Kidney tubule cell (primary cell): ENCODE measurements at places on chromosomes 2 and 18.

DNA sequence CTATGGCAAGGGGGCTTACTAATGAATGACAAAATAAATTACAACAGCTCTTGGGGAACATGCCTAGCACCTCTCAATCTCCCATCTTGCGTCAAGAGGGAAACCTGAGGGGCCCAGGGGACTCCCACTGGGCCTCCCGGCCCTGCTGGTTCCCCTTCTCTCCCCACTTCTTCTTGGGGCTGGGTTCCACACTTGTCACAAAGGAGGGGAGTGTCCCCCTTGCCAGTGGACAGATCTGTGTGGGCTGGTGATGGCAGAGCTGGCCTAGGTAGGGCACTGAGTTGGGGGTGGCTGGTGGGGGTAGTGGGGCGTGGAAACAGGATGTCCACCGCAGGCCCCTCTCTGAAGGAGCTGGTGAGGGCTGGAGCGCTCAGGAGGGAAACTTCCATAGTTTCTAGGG lies 184.0 kb upstream of the HAAO start:
- no peak for DNase-seq

DNA sequence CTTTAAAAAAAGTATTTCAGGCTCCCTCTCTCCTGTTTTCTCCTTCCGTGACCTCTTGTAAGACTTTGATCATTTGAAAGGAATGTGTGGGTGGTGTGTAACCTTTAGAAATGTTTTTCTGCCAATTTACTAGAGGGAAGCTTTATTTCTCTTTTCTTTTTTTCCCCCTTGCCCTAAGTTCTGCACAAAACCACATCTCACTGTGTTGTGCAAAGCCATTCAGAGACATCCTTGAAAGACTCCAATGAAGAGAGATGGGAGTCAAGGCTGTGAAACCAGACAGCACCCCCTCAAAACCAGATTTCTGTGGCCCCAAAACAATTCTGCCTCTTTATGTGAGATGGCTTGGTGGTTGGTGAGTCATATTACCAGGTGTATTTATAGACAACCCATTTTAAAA lies 184.6 kb upstream of the ERBB4 start:
- DNase-seq: peak; percentile 72

DNA sequence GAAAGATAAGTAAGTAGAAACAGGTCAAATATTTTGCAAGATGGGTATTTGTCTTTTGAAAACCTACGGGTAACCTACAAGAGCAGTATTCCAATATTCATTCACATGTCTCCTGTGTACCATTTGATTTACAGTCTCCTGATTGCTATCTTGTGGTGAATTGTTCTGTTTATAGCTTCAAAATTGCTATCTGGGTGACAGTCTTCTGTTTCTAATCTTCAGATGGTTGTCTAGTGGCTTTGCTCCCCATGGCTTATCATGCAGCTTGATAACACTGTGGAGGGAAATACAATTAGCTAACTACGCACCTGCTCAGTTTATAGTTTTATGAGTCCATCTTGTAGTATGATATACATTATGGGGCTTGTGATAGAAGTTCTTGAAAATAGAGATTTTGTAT lies 816.8 kb downstream of the CPS1 start:
- DNase-seq: no peak

DNA sequence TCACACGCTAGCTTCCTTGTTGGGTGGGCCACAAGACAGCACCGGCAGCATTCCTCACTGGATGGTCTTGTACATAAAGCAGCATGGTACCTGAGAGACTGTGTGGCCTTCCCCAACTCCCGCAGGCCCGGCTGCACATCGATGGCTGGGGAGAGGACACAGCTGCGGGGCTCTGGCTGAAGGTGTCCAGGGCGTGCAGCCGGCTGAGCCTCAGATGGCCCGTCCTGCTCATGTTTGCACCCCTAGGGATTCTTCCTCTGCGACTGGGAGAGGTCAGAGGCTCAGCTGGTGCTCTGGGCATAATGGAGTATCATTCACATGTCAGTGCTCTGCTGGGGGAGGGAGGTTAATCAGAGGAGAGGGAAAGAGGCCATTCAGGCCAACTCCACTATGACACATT lies 207.9 kb downstream of the SEPTIN10 start:
- DNase-seq: no peak

GRCh38 chr2:60529785-60530627 lies 23.4 kb downstream of the BCL11A start:
- no peak for DNase-seq

DNA sequence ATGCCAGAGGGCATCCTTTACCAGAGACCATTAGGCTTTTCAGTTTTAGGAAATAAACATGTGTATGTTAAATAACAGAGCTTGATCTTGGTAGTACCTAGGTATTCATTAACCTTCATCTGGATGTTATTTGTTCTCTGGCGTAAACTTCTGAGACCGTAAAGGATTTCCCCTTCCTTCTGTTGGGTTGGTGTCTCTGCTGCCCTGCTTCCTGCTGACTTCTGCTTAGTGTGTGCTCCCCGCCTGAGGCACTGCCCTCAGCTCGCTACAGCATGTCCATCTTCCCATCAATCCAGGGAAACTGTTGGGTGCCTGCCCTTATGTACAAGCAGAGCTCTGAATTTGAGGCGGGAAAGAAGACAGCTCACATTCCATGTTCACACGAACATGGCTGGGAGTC lies 177.9 kb downstream of the TPGS2 start:
- no peak for DNase-seq

DNA sequence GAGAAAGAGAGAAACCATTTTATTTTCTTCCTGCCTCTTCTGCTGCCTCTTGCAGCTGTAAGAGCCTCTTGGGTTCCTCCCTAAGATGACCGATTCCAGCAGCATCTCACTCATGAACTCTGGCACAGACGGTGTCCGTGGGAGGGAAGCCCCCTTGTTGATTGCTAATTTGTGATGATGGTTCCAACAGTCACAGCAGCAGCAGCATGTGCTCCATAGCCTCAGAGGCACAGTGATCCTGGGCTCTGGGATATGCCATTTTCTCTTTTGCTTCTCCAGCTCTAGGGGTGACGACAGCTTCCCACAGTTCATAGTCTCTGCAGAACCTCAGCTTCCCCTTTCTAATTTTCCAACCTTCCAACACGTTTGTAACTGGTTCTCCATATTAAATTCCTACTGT lies 324.2 kb upstream of the HS6ST1 start:
- DNase-seq: no peak

- peak; percentile 37 for DNase-seq
Measured at GRCh38 chr2:168002021-168002553, 245.3 kb downstream of the STK39 start.

DNA sequence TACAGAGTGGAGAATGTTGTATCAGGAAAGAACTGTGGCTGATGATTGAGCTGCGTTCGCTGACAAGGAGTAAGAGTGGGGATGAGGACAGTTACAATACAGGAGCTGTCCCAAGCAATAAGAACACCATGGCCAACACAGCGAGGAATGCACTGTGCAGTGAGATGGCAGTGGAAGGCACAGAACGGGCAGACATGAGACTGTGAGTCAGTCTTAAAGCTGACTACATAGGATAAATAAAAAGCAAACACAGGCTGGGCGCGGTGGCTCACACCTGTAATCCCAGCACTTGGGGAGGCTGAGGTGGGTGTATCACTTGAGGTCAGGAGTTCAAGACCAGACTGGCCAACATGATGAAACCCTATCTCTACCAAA lies 89.8 kb downstream of the CABYR start:
- peak; percentile 34 for DNase-seq

DNA sequence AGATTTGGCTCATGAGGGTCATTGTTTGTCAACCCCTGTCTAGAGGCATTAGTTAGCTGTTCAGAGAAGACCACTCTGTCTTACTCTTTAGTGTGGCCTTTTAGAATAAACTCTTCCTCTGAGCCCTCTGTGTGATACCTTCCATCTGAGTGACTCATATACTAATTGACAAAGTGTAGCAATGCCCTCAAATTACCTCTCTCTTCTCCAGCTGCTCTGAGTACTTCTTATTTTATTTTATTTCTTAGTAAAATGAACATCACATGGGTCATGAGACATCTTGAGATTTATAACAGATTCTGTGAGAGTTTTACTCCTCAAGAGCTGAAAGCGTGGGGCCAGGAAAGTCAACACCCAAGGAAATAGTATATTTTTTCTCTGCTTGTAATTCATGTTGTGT lies 67.4 kb downstream of the KCTD18 start:
- DNase-seq: peak; percentile 11

GRCh38 chr18:79380816-79381806 lies 14.6 kb upstream of the NFATC1 start:
- peak; percentile 49 for DNase-seq

DNA sequence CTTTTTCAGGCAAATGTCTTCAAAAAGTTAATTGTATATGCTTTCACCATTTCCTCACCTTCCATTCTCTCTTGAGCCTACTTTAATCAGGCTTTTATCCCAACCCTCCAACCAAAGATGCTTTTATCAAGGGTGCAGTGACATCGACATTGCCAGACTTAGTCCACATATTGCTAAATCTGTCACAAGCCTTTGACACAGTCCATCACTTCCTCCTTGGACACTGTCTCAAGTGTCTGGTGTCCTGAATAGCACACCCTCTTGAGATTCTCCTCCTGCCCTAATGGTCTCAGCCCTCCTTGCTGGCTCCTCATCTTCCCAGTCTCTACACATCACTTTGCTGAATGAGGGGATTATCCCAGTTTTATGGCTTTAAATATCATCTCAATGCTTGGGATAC lies 147.5 kb upstream of the SLC39A10 start:
- no peak for DNase-seq

DNA sequence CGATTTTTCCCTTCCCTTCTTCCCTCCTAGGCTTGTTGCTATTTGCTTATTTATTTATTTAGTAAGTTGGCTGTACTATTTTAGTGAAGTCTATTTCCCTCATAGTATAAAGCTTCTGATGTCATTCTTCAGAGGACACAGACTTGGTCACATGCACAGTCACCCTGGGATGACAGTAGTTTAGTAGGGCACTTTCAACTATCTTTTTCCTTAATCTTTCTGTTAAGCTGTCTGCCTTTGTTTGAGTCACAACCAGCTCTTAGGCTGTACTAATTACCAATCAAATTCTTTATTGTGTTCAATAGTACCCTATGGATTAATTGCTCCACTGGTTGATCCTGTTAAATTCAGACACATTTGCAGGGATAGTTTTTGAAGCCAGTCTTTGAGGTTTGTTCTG lies 26.9 kb upstream of the RAB31 start:
- peak; percentile 6 for DNase-seq

GRCh38 chr2:178776751-178777150 lies 30.5 kb downstream of the TTN start:
- no peak for DNase-seq

DNA sequence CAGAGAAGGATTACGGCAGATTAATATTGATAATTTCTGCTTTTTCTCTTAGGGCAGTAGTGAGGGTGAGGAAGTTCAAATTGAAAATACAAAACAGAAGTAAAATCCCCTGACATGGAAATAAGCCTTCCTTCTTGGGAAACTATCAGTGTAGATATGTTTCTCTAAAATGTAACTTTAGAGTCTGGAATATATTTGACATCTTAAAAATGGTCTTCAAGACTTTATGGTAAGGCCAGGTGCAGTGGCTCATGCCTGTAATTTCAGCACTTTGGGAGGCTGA lies 33.0 kb downstream of the INPP5D start:
- DNase-seq: no peak

DNA sequence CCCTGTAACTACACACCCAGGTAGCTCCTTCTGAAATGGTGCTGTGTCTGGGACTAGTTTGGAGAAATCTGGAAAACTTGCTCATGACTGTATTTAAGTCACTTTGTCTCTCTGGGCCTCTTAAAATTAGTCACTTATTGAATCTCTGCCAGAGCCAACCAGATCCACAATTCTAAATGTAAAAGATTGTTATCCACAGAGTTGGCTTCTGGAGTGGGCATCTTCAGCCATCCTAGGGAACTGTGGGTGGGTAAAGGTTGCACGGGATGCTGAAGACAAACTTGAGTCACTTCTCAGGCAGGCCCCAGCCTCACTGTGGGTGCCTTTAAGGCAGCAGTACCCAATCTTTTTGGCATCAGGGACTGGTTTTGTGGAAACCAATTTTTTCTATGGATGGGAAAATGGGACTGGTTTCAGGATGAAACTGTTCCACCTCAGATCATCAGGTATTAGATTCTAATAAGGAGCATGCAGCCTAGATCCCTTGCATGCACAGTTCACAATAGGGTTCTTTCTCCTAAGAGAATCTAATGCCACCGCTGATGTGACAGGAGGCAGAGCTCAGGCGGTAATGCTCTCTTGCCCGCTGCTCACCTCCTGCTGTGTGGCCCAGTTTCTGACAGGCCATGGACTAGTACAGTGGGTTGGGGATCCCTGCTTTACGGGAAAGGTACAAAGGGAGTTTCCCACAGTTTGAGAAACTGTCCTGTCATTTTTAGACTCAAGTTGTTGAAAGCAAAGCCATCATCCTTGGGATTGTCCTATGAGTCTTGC lies 98.3 kb upstream of the SPRED2 start:
- DNase-seq: no peak

DNA sequence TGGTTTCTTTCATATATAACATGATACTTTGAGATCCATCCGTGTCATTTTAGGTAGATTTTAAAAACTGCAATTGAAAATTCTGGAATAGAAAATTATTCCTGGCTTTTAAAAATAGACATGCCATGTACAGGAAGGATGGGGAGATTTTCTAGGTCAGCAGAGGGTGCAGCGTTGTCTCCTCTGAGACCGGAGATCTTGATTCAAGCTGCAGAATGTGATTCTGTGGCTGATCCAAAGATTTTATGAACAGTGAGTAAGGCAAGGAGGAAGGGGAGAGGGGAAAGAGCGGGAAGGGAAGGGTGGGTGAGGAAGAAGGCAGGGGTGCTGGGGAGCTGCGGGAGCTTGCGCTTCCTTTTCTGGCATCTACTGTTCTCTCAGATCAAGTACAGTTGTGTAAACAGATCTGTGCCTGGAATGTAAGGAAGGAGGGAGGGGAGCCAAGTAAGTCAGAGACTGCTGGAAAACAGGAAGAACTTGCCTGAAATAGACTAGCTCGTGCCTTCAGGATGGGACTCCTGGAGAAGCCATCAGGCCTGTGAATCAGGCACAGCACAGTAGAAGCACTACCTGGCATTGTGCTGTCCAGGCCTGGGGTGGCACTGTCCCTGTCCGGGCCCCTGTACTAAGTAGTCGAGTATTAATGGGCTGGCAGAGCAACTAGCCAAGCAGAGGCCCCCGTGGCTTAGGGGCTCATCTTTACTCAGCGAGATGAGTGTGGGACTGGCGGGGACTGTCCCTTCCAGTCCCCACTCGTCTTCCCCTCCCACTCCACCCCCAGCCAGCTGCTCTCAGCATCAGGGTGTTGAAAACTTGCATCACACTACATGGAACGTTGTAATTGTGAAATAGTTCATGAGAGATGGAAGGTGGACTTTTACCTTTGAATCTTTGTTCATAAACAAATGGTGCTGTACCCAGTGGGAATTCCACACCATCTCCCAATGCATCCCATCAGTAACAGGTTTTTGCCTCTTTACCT lies 163.5 kb downstream of the UXS1 start:
- DNase-seq: peak; percentile 4

DNA sequence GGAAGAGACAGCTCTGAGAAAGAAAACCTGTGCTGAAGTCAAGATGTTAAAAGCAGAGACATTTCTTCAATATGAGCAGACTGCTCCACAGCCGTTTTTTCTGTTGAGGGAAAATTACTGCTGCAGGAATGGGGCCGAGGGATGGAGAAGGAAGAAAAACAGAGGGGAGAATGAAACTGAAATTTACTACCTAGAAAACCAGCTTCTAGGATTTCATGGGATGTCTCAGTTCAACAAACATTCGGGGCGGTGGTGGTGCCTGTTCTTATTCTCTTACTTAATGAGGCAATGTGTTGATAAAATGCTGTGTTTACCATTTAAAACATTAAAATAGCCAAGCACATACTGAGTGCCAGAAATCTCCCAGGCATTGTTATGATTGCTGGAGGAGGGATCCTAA lies 557.1 kb upstream of the MEX3C start:
- DNase-seq: no peak

- DNase-seq: no peak
Measured at GRCh38 chr2:48344441-48344756, 185.6 kb upstream of the STON1 start.

GRCh38 chr18:78733762-78734613 lies 245.6 kb upstream of the SALL3 start:
- DNase-seq: no peak
